ENCODE measurements at places on chromosomes 7 and 10. TPM values are rescaled to one million over a fixed set of nuclear protein-coding genes. Genes with fewer than 3 reads are reported as not detected.

GRCh38 chr10:31975157-31975765 lies 46.6 kb upstream of the ARHGAP12 start:
- no peak for DNase-seq

GRCh38 chr10:116440330-116441030 lies 12.8 kb downstream of the PNLIPRP3 start:
- no peak for DNase-seq

DNA sequence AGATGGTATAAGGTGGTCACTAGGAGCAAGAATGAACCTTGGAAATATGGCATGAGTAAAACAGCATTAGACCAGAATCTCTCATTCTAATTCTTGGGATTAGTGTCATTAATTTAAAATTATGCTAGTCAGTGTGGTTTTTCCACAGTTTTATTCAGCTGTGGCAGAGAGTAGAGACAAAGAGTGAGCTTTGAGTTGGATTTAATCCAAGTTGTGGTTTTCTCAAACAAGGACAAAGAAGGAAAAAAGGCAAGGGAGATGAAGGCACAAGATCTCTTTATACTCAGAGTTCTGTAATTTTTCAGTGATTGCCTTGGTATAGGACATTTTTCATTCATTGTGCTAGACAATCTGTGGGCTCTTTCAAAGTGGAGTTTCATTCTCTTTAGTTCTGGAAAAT lies 28.2 kb upstream of the AKAP9 start:
- DNase-seq = no peak

The OR2A1 gene
- not detected for total RNA-seq

The PHKG1 gene
- total RNA-seq = 0.59 TPM

The SPDYE5 gene
- total RNA-seq = not detected
